Fibroblast of skin of left biceps (primary cell): ENCODE measurements at places on chromosomes 12 and 14.

DNA sequence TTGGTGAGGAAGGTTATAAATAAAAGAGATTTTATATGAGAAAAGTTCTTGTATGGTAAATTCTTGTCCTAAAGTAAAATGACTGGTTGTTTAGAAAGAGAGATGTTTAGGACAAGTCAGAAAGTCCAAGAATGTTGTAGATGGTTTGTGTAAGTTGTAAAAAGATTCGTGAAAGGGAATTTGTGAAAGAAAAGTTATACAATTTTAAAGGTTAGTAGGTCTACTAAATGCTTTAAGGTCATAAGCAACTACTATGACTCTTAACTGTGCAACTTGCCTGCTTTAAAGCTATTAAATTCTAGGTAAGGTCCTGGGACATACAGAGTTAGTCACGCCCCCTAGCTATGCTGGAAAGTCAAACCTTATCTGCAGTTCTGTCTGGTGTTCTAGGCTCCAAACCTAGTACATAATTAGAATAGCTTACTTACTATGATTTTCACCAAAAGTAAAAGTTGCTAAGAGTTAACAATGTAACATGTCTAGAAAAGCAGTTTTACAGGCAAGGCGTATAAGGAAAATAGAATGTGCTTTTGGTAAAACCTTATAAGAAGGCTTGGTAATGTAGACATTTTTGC is 11.2 kb upstream of the DHRS2 start:
- DNase-seq = no peak

DNA sequence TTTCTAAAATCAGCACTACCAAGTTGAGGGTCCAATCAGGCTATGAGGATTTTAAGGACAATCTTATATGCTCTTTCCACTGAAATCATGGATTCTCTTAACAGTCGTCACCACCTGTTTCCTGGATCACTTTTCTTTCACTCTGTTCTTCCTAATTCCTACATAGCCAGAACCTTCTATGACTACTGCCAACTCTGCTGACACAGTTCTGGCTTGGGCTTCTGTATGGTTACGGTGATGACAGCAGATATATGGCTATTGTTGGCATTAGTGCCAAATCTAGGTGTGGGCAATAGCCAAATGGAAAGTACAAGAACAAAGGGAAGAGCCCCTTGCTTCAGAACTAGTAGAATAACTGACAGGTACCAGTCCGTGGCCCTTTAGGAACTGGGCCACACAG is 124.0 kb downstream of the ARID2 start:
- no peak for DNase-seq

DNA sequence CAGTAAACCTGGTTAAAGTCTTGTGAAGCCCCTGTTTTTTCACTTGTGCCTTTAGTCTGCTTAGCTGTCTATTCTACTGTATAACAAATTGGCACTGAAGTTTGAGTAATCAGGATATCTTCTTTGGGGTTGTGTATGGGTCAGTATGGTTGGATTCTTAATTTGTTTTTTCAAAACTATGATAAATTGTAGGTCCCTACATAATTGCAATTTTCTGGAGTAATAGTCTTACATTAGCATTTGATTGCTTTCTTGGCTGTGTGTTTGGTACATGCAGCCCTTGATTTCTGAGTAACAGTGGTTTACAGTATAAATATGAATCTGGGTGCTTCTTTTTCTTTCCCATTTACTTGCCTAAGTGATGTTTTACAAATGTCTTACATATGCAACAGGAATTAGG is 186.6 kb downstream of the TMTC2 start:
- no peak for DNase-seq

DNA sequence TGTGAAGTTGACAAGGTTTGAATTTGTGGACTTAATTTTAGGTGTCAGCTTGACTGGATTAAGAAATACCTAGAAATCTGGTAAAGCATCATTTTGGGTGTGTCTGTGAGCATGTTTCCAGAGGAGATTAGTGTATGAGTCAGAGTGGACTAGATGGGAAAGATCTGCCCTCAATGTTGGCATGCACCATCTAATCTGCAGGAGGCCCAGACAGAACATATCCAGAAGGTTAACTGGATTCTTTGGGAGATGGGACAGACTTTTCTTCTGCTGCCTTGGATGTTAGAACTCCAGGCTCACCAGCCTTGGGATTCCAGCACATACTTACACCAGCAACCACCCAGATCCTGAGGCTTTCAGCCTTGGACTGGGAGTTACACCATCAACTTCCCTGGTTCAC is 14.1 kb downstream of the SGPP1 start:
- DNase-seq = no peak

DNA sequence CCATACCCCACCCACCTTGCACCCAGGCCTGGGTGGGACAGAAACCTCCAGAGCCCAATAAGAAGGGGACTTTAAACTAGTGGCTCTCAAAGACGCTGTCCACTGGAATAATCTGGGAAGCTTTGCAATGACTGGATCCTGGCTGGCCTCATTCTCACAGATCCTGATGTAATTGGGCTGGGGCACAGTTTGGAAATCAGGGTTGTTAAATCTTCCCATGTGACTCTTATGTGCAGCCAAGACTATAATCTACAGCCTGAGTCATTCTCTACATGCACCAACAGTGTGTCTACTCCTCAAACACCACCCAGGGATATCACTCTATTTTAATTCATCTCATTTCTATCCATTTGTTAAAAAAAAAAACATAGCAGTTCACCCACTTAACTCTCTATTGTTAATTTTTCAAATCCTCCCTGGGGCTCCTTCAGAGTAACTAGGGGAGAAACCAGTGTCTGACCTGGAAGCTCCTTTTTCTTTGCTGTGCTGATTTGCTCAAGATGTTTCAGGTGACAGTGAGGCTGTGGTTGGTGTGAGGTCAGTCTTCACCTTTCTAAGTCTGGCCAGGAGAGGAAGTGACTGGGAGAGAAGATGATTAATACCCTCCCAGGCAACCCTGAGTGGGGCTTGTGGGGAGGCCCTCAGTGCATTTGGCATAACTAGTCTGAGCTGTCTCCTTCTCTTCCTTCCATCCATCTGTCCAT is 211.6 kb upstream of the SFSWAP start:
- no peak for DNase-seq

GRCh38 chr12:79329933-79330332 is 360.8 kb downstream of the PAWR start:
- peak; percentile 33 for DNase-seq

- DNase-seq = peak; percentile 29
Observed at GRCh38 chr12:98635657-98636323, 8.8 kb downstream of the IKBIP start.

- DNase-seq = no peak
Observed at GRCh38 chr14:63375769-63376168, 57.0 kb upstream of the GPHB5 start.

DNA sequence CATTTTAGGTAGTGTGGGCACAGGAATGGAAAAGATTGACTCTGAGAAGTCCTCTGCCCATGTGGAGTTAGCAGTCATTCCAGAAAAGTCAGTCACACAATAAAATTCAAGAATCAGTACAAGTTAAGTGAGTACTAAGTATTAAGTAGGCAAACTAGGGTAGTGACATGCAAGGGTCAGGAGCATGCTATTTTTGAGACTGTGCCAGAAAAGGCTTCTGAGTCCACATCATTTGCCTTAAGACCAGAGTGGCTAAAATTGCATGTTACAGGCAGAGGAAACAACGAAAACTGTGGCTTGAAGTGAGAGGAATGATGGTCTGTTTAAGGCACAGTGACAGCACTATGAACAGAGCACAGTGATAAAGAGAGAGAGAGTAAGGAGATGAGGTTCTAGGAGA is 108.9 kb downstream of the SLC6A15 start:
- no peak for DNase-seq

GRCh38 chr14:72352012-72352411 is 419.8 kb downstream of the RGS6 start:
- no peak for DNase-seq

- DNase-seq = no peak
Observed at GRCh38 chr12:14678547-14679150, 17.8 kb downstream of the GUCY2C start.

DNA sequence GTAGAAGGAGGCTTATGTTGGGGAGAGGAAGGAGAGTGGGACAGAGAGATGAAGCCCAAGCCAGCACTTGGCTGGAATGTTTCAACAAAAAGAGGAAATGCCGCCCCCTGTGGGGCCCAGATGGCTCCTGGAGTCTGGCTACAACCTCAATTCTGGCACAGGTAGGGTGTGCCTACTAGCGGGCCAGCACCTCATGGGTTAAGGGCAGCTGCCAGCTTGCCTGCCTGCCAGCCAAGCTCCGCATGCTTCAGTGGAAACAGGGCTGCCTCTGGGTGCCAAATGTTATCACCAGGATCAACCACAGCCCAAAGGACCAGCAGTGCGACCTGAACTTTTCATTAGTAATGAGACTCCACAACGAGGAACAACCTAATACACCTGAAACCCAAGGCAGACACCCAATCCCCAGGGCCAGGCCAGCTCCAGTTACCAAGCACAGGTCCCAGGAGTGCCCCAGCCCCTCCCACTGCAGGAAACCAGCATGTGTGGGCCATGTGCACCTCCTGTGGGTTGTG is 11.3 kb downstream of the RAB15 start:
- DNase-seq = no peak

DNA sequence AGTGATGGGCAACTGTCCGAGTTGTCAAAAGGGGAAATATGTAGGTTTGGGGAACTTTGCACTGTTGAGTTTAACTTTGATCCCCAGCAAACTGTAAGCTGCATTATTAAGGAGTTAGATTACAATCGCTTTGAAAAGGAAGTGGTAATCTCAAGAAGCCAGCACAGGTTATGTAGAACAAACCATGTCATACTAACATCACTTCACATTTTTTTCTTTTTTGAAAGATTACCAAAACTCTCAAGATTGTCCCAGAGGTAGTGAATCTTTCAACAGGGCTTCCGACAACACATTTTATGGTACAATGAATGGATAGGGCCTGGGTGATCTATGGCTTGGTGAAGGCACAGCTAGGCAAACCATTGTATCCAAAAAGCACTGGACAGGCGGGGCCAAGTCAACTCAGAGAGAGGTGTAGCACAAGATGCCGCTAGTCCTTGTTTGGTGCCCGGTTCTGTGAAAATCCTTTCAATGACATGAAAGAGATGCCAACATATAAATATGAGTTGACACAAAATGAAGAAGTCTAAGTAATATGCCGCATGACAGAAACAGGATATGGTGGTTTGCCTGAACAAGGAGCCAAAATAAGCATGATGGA is 24.3 kb upstream of the PARP11 start:
- no peak for DNase-seq

- no peak for DNase-seq
Observed at GRCh38 chr14:73142216-73142615, 5.9 kb downstream of the PSEN1 start.

DNA sequence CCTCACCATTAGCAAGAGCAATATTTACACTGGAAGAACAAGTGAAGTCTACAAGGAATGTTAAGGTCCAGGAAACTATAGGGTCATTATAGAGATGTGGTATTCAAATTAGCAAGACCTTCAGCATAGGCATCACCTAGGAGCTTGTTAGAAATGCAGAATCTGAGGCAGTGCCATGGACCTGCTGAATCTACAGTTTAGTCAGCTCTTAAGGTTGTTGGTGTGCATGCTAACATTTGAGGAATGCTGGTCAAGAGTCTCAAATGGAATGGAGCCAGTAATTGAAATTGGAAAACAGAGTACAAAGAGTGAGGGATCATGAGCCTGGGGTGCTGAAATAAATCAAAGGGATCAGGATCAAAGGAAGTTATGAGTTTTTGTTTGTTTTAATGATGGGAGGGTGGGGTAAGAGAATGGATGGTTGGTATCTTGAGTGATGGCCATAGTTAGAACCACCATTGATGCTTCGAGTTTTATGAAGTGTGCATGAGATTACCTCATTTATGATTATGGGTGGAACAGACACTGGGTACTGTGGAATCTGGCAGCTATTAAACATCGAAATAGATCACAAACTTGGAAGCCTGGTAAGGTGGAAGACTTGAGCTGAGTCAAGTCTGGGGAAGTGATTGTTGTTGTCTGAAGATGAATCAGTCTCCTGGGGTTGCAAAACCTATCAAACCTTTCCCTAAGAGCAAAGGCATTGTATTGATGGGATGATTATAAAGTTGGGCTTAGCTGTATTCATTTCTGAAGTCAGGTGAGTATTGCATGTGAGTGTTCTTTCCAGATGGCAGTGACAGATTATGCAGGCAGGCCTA is 323.3 kb upstream of the E2F7 start:
- DNase-seq = no peak

DNA sequence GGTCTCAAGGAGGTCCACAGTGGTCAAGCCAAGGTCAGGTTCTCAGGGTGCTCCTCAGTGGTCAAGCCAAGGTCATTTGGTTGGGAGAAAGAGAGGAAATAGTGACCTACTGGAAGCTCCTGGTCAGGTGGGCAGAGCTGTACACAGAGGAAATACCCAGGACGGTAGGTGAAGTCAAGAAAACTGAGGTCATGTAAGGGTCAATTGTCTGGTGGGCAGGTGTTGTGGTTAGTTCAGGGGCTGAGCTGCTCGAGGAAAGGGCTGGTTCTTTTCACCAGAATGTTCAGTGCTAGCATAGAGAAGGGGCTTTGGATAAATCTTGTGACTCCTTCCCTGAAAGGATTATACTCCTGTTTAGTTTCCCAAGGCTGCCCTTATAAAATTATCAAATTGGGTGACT is 540.5 kb downstream of the VRK1 start:
- DNase-seq = no peak

GRCh38 chr12:1781772-1782171 is 38.6 kb upstream of the LRTM2 start:
- DNase-seq = no peak

- peak; percentile 44 for DNase-seq
Observed at GRCh38 chr12:50314636-50315312, 31.5 kb upstream of the LIMA1 start.

DNA sequence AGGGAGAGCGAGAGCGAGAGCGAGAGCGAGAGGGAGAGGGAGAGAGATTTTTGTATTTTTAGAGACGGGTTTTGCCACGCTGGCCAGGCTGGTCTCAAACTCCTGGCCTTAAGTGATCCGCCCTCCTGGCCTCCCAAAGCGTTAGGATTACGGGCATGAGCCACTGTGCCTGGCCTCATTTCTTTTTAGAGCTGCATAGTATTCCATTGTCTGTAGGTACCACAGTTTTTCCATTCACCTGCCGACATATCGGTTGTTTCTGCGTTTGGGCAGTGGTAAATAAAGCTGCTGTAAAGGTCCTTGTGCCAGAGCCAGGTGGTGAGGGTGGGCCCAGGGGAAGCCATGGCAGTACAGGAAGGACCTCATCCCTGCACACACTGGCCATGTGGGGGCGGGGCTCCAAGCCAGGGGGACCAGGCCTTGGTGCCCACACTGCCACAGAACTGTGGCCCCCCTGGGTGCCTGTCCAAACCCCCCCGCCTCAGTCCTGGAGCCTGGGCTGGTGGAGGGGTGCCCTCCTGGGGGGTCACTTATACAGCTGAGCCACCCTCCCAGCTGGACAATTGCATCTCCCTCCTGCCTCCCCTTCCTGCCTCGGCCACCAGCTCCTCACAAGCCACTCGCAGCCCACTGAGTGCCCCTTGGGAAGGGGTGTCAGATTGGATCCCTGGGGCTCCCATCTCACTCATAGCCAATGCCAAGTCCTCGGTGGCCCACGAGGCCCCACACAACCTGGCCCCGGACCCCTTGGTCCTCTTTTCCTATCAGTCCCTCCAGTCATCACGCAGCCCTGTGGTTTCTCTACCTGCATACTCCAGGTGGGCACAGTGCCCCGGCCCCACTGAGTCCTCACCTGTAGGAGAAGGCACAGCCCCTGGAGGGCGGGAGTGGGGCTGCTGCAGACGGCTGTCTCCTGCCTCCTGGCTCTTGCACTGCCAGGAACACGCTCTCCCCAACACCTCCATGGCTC is 1.7 kb upstream of the PUS1 start:
- DNase-seq = no peak
